ENCODE measurements at places on chromosomes 12 and 14.

- DNase-seq: no peak
Measured at GRCh38 chr12:6249580-6249979, 49.4 kb downstream of the CD9 start.

DNA sequence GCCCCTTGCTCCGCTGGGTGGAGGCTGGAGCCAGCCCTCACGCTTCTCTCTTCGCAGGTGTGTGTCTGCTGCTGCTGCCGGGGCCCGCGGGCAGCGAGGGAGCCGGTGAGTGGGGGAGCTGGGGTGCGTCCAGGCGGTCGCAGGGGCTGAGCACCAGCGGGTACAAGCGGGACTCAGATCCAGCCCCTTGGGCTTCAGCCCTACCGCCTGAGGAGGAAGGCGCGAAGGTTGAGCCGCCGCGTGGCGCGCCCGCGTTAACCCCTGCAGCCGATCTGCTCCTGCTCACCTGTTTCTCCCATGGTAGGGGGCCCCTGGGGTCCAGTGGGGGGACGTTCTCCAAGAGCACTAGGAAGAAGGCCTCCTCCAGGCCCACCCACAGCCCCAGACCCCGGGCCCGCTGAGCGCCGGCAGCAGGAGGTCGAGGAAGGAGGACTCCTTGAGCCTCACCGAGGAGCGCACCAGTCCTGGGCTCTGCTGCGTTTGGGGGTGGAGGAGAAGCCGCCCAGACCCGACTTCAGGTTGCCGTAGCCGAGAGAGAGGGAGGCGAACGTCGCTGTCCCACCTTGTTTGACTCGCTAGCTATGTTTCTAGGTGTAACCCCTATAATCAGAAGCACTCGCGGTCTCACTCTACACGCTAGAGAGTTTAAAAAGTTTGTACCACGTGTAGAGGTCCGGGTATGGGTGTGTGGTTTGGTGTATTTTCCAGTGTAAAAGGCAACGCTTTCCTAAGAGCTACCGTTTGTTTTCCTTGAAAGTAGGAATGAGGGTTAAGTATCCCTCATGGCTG is 834 bp downstream of the COCH start:
- peak; percentile 38 for DNase-seq

GRCh38 chr14:103916636-103917262 is 11.5 kb upstream of the TDRD9 start:
- no peak for DNase-seq

GRCh38 chr12:46356655-46357437 is 15.7 kb downstream of the SLC38A2 start:
- no peak for DNase-seq

- no peak for DNase-seq
Measured at GRCh38 chr14:87351007-87351406, 642.0 kb downstream of the GALC start.

DNA sequence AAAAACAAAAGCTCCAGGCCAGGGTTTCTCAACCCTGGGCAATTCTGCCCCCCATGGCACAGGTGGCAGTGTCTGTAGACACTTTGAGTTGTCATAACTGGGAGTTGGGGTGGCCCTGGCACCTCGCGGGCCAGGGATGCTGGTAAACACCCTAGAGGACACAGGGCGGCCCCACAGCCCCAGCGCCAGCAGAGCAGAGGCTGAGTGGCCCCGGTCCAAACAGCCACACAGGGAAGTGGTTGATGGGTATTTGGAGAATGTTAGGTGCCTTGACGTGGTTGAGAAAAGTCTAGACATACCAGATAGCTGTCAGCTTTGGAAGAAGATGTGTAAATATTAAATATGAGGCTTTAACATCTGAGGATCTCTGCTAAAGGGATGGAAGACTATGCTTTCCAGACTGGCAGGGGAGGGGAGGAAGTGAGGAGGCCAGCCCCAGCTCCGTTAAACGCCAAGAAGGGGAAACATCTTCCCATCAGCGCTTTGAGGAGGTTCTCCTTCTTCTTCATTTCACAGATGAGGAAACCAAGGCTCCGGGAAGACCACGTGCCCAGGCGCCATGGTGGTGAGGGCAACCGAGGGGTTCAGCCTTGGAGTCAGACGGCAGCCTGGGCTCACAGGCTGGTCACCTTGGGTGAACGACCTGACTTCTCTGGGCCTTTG is 103.7 kb downstream of the SCARB1 start:
- peak; percentile 77 for DNase-seq

GRCh38 chr12:76855271-76855670 is 23.5 kb downstream of the CSRP2 start:
- no peak for DNase-seq

- DNase-seq: no peak
Measured at GRCh38 chr12:29238822-29239291, 89.8 kb downstream of the FAR2 start.

- peak; percentile 35 for DNase-seq
Measured at GRCh38 chr12:131000000-131000486, 46.3 kb downstream of the ADGRD1 start.

DNA sequence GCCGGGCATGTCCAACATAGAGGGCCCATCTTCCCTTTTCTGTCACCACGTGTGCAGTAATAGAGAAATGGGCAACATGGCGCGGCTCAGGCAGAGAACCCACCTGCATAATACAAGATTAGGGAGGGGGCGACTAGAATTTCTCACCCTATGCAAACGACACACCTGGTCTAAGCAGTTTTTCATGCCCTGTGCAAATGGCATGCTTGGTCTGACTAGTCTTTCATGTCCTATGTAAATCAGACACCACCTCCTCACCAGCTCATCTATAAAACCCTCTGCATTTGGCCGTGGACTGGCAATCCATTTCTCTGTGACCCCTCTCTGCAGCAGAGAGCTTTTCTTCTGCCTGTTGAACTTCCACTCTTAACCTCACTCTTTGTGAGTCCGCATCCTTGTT is 180.2 kb upstream of the PZP start:
- DNase-seq: no peak

GRCh38 chr14:69483765-69484443 is 624 bp upstream of the PLEKHD1 start:
- DNase-seq: peak; percentile 56

GRCh38 chr14:28766469-28766955 is at the start of gene FOXG1:
TSS of gene FOXG1 (plus strand) at chr14:28766787. CDS start at chr14:28767280, 493 bp downstream.
- no peak for DNase-seq

- no peak for DNase-seq
Measured at GRCh38 chr12:46256942-46257341, 11.9 kb downstream of the SLC38A1 start.

- DNase-seq: no peak
Measured at GRCh38 chr14:42535397-42535796, 928.7 kb downstream of the LRFN5 start.

GRCh38 chr12:18250313-18250916 is 10.9 kb upstream of the PIK3C2G start:
- no peak for DNase-seq

- DNase-seq: no peak
Measured at GRCh38 chr14:54809767-54810166, 92.9 kb downstream of the GCH1 start.

DNA sequence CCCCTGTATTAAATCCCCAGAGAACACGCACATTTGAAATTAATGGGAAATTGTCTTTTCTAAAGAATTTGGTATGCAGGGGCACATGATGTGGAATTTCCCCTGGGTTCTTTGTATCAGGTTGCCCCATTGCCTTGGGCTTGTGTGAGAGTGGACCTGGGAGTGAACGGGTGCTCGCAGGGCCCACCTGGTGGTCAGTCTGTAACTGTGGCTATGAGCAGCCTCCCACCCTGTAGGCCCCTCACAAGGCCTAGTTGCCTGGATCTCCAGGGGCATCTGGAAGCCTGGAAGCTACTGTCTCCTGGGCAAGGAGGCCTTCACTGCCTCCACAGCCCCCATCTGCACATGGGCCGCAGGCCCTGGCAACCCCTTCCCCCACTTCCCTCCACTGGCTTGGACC is 96.7 kb downstream of the SLC25A47 start:
- DNase-seq: no peak

DNA sequence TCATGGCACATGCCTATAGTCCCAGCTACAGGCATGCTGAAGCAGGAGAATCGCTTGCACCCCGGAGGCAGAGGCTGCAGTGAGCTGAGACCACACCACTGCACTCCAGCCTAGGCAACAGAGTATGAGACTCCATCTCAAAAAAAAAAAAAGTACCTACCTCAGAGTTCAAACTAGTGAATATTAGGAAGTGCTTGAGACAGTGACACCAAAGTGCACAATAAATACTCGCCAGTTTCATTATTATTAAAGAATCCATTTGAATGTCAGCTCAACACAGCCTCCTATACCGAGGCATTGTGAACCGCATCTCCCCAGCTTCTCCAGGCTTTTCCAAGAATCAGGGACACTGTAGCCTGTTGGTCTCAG is 5.0 kb downstream of the GAPDH start:
- no peak for DNase-seq

DNA sequence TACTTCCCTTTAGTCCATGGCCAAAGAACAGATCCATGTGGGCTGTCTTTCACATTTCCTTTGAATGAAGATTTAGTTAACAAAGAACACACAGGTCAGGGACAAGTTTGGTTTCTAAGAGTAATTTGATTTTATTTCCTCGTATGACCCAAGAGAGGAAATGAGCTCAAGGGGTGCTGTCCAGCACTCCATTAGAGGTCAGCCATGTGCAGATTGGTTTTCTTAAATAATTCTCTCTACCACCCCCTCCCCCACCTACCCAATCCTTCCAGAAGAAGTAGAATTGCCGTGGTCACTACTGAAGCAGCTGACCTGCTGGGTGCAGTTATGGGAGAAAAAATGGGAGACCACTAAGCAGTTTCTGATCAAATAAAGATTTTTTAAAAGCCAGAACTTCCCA is 13.9 kb upstream of the OAS1 start:
- DNase-seq: no peak

DNA sequence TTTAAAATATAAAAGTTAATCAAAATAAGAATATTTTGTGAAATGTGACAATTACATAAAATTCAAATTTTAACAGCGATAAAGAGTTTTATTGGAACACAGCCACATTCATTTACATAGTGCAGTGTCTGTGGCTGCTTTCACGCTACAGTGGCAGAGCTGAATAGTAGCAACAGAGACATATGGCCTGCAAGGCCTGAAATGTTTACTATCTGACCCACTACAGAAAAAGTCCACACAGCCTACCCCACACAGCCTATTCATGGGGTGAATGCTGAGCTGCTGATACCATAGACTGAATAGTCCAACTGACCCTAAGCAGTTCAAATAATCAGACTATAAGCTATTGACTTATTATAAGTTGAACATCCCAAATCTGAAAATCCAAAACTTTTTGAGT is 13.2 kb downstream of the GNS start:
- no peak for DNase-seq
